CD4-positive, alpha-beta T cell treated with Interferon alpha-2 for 1 hour (primary cell): ENCODE measurements at places on chromosomes 6 and 20.

- no peak for DNase-seq
Measured at GRCh38 chr6:158610319-158610968, 34.1 kb downstream of the DYNLT1 start.

DNA sequence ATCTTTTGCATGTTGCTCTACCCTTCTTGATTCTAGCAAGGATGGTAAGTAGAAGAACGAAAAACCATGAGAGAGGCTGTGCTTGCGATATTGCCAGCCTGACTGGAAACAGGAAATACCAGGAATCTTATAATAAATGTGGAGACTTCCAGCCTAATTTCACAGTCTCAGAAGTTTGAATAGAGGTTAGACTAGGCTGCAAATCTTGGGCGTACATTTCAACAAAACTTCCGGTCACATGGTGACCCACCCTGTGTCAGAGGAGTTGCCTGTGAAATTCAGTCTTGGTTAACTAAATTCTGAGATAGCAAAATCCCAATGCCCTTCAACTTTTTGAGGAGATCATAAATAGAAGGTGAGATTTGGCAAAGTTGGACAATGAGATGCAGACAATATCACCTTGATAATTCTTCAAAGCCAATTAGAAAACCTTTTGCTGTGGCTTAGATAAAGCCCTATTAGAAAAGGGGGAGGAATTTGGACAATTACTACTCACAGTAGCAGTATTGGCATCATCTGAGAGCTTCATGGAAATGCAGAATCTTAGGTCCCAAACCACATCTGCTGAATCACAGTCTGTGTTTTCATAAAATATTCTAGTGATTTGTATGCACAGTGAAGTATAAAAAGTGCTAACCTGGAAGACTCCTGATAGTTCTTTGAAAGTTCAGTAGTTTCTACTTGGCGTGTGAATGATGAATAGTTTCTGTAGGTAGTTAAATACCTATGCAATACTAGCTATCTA is 262.0 kb upstream of the JAG1 start:
- no peak for DNase-seq

GRCh38 chr20:57069442-57069841 is 197.0 kb downstream of the BMP7 start:
- no peak for DNase-seq

- no peak for DNase-seq
Measured at GRCh38 chr6:169803271-169803811, 51.9 kb downstream of the ERMARD start.
